Head of caudate nucleus (tissue), 42 donors: ENCODE measurements at places on chromosomes 5 and 9.

DNA sequence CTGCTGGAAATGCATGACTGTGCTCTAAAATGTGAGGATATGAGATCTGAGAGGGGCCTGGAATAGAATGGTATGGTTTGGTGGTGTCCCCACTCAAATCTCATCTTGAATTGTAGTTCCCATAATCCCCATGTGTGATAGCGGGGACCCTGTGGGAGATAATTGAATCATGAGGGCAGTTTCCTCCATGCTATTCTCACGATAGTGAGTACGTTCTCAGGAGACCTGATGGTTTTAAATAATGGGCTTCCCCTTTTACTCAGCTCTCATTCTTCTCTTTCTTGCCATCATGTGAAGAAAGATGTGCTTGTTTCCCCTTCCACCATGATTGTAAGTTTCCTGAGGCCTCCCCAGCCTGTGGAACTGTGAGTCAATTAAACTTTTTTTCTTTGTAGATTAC lies 133.6 kb upstream of the ADAMTS16 start:
- DNase-seq = no peak

DNA sequence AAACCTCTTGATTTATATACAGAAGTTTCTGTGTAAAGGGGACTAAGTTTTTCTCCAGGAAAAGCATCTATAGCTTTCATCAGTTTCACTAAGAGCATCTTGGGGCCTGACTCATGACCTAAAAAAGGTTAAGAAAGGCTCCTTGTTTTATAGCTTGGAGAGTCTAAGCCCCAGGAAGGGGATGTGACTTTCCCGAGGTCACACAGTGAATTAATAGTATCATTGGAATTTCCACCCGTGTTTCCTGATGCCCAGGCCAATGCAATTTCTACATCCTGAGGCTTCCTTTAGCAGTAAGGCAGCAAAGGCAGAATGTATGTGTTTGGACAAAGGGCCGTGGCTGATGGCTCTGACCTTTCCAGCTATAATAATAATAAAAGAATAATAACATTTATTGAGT lies 8.6 kb downstream of the MORN5 start:
- no peak for DNase-seq

GRCh38 chr5:80592761-80593160 lies 22.7 kb upstream of the ANKRD34B start:
- no peak for DNase-seq

GRCh38 chr5:75023368-75024159 lies 28.8 kb downstream of the GCNT4 start:
- no peak for DNase-seq

DNA sequence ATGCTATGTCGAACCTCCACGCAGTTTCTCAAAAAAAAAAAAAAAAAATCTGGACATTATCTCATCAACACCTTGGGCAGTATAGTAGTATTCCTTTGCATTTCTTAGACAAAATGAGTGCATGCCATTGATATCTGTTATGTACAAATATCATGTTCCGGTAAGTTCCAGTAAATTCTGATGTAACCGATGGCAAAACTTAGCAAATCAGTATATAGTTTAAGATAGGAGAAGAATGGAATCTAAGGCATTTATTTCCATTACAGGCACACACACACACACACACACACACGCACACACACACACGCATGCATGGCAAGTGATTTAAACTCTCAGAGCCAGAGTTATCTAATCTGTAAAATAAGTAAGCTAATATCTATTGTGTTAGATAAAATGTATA lies 356.5 kb upstream of the TUSC1 start:
- DNase-seq = no peak
